ENCODE measurements at places on chromosomes 2 and 18.

DNA sequence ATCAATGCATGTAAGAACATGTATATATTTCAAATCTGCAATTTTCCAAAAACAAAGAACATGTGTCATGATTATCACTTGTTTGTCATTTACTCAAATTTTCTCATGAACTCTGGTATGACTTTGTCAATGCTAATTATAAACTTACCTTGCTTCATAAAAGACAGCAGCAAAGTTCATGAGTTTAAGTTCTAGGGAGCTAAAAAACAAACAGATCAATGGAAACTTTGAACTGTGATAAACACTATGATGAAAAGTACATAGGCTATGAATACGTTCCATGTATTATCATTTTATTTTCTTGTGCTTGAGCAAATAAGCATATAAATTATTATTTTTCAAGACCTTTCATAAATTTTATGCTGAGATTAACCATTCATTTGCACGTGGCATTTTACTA lies 940.8 kb downstream of the MBD2 start:
- no peak for DNase-seq

DNA sequence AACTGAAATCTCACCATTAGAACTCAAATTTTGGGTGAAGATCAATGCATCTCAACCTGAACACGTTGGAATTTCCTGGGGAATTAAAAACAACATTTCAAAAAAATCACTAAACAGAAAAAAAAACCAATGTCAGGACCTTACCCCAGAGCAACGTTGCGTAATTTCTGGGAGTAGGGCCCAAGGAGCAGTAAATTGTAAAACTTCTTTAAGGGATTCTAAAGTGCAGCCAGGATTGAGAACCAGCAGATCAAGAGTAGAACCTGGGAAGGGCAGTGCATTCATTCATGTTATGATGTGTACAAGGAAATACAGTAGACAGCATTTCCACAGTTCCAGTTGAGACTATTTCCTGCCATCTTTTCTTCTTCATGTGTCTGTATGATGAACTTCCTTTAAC lies 56.9 kb downstream of the RHBDD1 start:
- no peak for DNase-seq

DNA sequence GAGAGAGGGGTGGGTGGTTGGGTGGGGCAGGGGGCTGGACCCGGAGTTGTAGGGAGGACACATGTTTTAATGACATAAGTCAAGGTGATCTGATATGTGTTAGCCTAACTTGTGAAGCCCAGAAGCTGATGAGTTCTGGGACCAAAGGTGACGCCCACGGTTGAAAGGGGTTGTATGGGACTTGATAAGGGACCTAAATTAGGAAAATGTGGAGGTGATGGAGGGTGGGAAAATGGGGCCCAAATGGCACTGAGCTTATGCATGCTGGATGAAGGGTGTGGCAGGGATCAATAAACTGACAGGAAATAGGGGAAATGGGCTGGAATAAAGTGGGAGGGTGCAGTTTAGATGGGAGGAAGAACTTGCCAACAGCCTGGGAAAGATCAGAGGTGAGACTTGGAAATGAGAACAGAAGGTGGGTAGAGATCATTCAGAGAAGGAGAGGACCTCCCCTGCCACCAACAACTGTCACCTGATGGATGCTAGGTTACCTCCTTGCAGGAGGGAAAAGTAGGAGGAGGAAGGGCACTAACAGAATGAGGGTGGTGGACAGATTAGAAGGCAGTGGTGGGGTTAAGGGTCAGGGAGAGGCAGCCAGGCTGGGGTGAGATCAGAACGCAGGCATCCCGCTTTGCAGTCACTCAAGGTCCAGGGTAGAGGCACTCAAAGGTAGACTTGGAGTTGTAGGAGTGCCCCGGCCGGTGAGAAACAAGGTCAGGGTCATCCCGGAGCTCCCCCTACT lies 15.3 kb downstream of the WNT10A start:
- no peak for DNase-seq

DNA sequence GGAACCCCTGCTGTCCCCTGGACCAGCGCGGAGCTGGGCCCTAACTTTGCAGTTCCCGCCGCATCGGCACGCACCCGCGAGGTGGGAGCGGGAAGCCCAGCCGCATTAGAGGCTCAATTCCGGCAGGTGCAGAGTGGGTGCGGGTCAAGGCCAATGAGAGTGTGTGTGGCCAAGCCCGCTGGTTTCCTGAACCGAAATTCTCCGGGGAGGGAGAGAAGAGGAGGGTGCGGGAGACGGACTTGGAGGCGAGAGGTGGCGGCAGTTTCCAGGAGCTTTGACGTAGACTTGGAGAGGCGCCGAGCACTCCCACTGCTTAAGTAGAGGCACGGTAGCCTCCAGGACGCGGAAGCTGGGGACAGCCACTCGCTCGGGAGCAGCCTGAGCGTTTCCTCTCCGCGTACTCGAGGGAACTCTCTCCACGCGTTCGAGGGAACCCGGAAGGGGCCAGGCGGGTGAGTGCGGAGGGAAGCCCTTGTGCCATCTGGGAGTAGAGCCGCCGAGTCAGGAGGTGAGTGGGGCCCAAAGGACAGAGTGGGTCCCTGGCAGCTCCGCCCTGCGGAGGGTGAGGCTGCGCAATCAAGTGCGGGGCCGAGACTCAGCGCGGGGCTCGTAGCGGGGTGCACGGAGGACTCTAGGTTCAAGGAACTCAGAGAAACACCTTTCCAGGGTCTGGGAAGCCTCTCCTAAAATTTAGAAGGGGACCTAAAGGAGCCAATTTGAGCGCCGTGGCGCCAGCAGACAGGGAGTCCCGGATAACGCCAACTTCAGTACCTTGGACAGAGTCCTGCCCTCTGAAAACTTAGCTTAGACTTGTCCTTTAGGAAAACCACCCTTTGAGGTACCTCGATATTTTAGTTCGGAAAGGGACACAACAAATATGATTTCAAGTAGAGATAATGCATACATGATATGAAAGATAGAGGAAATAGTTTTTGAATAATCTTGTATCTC lies at the start of gene FAM237A:
TSS of gene FAM237A (plus strand) at position 413 of the 951 bp plus-strand sequence. CDS start 1,750 bp downstream, outside the sequence.
- DNase-seq: no peak

GRCh38 chr2:237022533-237022932 lies 63.2 kb upstream of the COPS8 start:
- no peak for DNase-seq

DNA sequence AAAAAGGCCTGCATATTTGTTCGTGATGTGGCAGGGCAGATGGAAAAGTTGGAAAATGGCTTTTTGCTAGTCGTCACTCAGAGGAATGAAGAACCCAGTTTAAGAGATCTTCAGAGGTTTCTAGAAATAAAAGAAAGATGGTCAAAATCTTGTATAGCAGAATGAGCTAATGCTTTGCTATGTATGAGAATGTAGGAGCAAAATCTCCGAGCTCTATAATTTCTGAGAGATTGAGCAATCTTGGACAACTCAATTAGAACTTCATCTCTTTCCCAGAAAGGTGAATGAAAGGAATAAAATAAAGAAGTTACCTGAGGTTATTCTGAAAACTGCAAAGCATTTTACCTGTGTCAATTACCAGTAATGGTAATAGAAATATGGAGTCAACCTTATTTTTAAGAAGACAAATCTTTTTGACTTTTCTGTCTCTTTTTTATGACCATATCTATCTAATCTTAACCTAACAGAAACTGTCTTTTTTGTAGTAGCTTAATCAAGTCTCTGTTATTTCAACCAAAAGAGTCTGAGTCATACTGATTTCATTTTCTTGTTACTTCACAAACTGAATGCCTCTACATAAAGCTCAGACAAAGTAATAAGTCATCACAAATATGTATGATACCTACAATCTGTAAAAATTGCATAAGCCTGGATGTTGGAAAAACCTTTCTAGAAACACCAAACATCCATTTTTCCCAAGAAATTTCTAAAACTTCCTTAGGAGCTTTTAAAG lies 32.5 kb downstream of the CCDC68 start:
- DNase-seq: no peak

DNA sequence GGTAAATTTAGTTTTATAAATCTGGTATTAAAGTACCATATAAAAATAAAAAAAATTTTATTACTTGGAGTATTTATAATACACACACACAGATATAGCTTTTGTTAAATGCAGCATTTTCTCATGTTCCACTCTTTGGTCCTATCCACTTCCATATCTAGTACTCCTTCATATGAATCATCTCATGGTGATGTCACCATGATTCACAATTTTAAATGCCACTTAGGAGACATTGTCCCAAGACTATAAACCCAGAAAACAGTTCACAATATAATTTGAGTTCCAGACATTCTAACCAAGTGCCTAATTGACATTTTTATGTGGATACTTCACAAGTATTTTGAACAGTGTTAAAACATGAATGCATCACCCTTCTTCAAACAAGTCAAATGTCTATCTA lies 1398.3 kb downstream of the DSC3 start:
- no peak for DNase-seq

- no peak for DNase-seq
Measured at GRCh38 chr2:164887434-164888144, 46.0 kb upstream of the COBLL1 start.

GRCh38 chr2:7432436-7432835 lies 515.2 kb downstream of the RNF144A start:
- no peak for DNase-seq

DNA sequence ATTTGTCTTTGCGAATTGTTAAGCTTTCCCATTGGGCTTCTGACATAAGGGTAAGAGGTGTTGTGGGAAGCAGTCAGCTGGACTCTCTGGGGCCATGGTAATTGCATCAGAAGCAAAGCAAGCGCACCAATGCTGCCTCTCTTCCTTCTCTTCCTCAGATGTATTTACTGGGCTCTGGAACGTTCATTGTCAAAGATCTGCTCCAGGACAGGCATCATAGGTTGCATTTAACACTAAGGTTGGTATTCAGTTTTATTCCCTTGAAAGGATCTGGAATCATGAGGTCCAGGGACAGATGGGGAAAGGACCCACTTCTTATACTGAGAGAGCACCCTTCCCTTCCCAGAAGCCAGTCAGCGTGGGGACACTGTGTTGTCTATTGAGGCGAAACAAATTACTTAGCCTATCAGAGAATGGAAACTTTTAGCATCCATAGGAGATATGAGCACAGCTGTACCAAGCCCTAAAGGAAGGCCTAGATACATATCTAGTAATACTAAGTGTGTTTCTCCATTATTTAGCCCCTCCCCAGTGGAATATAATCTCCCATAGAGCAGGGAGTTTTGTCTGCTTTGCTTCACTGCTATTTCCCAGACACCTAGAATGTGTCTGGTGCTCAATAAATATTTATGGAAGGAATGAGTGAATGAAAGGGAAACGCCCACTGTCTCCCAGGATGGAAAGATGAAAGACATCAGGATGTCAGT lies 72.2 kb downstream of the COA5 start:
- DNase-seq: no peak

GRCh38 chr18:78762753-78763152 lies 216.9 kb upstream of the SALL3 start:
- no peak for DNase-seq

DNA sequence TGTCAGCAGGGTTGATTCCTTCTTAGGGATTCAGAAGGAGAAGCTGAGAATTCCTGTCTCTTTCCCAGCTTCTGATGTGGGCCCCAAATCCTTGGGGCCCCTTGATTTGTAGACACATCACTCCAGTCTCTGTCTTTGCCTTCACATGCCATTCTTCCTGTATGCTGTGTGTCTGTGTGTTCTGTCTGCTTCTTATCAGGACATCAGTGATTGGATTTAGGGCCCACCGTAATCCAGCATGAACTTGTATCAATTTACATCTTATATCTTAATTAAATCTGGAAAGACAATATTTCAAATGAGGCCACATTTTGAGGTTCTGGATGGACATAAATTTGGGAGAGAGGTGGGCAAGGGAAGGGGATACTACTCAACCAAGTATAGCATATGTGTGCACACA lies 9.7 kb downstream of the NEUROD1 start:
- no peak for DNase-seq

GRCh38 chr2:9772035-9772998 lies 71.0 kb upstream of the TAF1B start:
- no peak for DNase-seq

DNA sequence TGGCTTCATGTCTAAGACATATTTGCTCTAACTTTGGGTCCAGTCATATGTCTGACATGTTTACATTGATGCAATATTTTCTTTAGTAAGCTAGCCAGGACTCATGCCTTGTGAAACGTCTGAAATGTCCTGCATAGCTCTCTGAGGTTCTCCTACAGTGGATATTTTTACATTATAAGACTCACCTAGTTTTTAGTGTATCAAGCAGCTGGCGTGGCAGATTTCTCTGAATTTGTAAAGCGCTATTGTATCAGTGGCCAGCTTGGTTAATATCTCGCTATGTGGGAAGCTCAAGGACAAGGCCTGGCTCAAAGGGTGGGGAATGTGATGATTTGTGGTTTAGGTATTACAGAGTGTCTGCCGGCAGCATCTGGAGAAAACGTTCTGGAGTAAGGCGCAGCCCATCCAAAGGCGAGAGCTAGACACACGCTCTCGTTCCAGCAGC lies 164.3 kb downstream of the LTBP1 start:
- no peak for DNase-seq

- no peak for DNase-seq
Measured at GRCh38 chr2:142425551-142425950, 294.7 kb upstream of the LRP1B start.

- no peak for DNase-seq
Measured at GRCh38 chr2:196170213-196170605, 1.2 kb downstream of the STK17B start.

Data from stimulated activated CD4-positive, alpha-beta T cell treated with anti-CD3 and anti-CD28 coated beads, Interleukin-12 subunit alpha, Interleukin-12 subunit beta, amount 100 ng/mL, for 4 hours (primary cell).